NT2/D1 (cell line): ENCODE measurements at places on chromosomes 12 and 14.

- no peak for DNase-seq
These were observed 1097.3 kb downstream of the SLC16A7 start for GRCh38 chr12:60693019-60693626.

- no peak for DNase-seq
These were observed 1.7 kb upstream of the FLRT2 start for GRCh38 chr14:85528080-85528896.

DNA sequence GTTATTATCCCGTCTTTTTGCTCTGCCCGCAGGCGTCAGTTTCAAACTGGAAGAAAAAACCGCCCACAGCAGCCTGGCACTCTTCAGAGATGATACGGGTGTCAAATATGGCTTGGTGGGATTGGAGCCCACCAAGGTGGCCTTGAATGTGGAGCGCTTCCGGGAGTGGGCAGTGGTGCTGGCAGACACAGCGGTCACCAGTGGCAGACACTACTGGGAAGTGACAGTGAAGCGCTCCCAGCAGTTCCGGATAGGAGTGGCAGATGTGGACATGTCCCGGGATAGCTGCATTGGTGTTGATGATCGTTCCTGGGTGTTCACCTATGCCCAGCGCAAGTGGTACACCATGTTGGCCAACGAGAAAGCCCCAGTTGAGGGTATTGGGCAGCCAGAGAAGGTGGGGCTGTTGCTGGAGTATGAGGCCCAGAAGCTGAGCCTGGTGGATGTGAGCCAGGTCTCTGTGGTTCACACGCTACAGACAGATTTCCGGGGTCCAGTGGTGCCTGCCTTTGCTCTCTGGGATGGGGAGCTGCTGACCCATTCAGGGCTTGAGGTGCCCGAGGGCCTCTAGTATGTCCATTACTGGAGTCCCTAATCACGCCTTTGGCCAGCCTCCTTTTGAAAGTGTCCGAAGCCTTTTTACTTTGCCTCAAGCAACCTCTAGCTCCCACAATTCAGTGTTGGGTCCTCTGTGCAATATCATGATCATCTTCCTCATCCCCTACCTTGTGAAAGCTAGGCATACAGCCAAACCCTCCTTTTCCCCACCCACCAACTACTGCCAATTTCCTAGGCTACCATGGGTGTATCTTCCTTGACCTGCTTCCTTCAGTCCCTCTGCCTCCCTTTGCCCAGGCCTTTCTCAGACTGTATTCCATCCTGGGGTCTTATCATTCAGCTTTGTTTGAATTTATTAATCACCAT is 891 bp downstream of the SPRYD4 start:
- no peak for DNase-seq

DNA sequence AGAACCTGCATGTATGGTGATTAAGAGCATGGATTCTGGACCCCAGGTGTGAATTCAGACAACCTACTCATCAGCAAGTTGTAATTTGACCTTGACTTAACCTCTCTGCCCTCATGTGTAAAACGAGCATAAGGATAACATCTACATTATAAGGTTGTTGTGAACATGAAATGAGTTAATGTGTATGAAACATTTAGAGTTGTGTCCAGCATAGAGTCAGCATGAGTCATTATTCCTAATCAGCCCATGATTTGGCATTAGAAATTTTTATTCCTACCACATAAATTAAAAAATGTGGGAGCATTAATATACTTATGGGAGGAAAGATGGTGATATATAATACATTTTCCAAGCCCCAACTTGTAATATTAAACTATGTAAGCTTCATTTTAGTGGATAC is 95.9 kb upstream of the DDHD1 start:
- no peak for DNase-seq

GRCh38 chr12:62785941-62786559 is 148.9 kb downstream of the PPM1H start:
- DNase-seq, result no peak
